CD8-positive, alpha-beta T cell (primary cell): ENCODE measurements at places on chromosomes 5 and 9.

DNA sequence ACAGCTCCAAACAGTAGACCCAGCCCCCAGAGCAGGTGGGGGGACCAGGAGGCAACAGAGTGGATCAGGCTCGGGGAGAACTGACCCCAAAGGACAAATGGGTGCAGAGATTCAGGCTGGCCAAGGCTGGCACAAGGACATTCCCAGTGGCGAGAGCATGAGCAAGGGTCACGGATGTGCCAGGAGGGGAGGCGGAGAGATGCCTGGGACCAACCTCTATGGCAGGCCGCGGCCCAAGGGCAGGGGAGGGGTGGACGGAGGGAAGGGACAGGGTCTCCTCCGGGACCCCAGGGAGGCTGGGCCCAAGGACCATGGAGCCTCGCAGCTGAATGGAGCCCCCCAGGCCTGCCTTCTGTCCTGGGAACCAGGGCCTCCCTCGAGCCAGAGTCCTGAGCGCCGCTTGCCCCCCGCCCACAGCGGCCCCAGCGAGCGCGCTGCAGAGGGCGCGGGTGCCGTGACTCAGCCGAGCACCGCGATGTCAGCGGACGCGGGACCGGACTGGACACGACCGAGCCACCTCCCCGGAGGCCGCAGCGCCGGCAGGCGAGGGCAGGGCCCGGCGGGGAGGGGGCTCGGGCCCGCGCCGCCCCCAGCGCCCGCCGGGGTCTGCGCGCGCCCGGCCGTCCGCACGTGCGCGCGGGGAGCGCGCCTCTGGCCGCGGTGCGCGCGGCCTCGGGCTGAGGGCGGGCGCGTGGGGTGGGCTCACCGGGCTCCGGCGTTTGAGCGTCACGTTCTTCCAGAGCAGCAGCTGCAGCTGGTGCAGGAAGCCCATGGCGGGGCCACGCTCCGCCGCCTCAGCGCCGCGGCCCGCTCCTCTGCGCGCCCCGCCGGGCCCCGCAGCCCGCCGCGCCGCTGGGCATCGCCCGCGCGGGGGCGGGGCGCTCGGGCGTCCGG, at the start of gene ABCA2:
Gene ABCA2, minus strand, starts transcription at position 869 of the 894 bp plus-strand sequence. Its CDS starts 97 bp downstream, at position 772.
- no peak for DNase-seq

GRCh38 chr9:4160249-4160648, 139.6 kb downstream of the GLIS3 start:
- no peak for DNase-seq

DNA sequence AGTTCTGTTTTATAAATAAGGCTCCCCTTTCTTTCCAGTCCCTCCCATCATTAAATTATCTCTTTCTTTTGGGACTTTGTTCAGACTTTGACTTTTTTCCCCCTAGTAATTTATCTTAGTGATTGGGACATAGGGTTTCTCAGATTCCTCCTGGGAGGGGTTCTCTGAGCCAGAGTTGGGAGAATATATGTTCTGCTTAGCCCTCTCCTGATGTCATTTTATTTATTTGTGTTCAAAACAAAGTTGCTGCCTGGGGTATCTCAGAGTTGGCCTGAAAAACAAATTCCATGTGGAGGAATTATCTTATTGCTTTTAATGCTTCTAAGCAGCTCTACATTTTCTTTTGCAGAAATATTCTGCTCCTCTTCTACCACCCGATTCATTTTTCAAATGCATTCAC, 211.0 kb downstream of the PCSK5 start:
- DNase-seq: no peak

GRCh38 chr9:130666393-130667119, 2.2 kb downstream of the PRDM12 start:
- no peak for DNase-seq

GRCh38 chr5:80326468-80326867, 6.7 kb downstream of the SPZ1 start:
- no peak for DNase-seq

DNA sequence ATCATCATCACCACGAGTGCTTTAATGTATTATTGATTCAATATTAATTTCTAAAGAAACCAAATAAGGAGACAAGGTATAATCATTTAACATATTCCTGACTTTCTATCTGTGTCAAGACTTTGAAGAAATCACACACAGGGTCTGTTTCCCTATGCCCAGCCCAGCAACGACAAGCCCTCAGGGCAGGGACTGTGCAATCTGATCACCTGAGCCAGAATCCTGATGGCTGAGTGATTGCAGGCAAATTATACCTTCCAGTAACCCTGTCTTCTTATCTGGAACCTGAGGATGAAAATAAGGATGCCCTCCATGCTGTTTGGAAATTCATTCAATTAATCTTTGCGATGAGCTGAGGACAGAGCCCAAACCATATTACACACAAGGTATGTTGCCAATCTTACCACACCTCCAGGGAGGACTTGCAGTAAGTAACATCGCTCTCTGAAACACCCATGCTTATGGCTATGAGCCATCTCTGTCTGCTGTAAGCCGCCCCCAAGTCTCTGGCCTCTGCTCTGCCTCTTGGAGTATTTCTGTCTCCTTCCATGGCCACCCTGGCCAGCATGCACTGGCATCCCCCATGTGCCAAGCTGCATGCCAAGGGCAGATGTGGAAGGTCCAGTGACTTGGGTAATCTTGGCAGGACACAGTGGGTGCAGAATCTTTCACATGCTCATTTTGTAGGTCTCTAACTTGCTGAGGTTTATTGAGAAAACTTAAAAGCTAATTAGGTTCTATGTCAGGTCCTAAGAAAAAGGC, 10.6 kb downstream of the TAS2R1 start:
- DNase-seq: no peak

- peak; percentile 60 for DNase-seq
Observed at GRCh38 chr5:55096861-55097260, 5.6 kb upstream of the GZMA start.

DNA sequence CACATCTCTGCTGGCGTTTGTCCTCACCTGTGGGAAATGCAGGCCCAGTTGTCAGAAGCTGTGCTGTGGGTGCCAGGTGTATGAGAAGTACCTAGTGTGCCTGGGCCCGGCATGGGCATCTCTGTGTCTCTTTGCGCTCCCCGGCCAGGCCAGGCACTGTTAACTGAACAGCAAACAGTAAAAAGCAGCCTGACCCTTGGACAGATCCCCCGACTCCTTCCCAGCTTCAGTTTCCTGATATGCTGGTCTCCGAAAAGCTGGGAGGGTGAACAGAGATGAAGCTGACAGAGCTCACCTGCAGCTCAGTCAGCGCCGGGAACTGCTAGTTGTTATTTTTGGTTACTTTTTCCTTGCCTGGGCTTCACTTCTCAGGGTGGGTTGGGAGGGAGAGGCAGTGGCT, 28.9 kb downstream of the RXRA start:
- no peak for DNase-seq

DNA sequence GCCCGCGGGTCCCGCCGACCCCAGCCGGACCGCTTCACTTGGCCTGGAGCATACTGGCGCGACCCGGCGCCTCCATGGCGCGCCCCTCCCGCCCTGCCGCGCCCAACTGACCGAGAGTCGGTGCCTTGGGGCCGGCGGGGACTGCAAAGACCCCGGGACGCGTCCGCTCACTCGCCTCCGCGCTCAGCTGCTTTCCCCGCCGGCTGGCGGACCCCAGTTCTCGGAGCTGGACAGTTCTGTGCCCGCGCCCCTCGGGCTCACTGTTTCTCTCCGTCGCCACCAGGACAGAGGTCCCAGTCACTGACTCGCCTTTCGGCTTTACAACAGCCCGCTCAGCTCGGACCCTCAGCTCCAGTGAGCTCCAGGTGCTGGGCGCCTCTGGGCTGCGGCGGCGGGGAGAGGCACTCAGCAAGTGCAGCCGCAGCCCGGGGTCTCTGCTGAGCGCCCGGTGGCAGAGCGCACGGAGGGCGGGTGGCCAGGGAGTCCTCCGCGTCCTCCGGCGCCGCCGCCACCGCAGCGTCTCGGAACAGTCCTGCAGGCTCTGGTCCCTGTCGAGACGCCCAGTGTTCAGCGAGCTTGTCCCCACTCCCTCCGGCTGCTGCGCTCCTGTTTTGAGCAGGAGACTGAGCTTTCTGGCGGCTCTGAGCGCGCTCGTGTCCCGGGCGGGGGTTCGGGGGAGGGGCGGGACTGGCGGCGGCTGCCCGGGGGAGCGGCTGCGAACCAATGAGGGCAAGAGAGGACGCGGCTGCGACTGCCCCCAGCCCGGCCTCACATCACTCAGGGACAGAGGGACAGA, at the start of gene SMIM32:
Gene SMIM32, minus strand, starts transcription at position 637 of the 796 bp plus-strand sequence. CDS start 638 bp downstream, outside the sequence.
- DNase-seq: no peak

GRCh38 chr9:4171261-4171900, 128.5 kb downstream of the GLIS3 start:
- DNase-seq: no peak

DNA sequence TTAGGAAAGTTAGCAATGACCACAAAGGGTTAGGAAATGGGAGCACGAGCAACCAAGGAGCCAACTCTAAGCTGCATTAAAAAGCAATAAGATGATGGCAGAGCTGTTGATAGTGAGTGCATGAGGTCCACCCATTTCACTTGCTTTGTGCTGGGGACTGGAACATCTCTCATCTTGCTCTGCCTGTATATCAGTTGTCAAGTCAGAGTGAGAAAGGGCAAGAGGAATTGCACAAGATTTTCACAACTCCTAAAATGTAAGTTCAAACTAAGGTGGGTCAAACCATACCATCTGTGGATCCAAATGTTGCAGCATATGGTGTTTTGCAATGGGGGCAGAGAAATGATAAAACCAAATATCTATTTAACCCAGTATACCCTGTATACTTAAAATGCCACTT, 2.8 kb upstream of the ESM1 start:
- DNase-seq: no peak

GRCh38 chr9:89690334-89690912, 85.6 kb downstream of the GADD45G start:
- DNase-seq: no peak

GRCh38 chr5:25754895-25755294, 1110.1 kb upstream of the CDH10 start:
- no peak for DNase-seq

- DNase-seq: peak; percentile 24
Observed at GRCh38 chr5:55923177-55923771, 71.5 kb downstream of the IL6ST start.

- DNase-seq: no peak
Observed at GRCh38 chr5:63240063-63240755, 661.6 kb downstream of the LRRC70 start.

GRCh38 chr9:127909839-127910273, 7.0 kb downstream of the ST6GALNAC4 start:
- no peak for DNase-seq

DNA sequence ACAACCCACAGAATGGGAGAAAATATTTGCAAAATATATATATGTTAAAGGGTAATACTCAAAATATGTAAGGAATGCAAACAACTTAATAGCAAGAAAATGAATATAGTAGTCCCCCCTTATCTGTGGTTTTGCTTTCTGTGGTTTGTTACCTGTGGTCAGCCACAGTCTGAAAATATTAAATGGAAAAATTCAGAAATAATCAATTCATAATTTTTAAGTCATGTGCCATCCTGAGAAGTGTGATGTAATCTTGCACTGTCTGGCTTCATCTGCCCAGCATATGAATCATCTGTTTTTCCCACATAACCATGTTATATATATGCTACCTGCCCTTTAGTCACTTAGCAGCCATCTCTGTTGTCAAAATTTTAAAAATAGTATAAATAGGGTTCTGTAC, 11.7 kb downstream of the CER1 start:
- DNase-seq: no peak

- DNase-seq: no peak
Observed at GRCh38 chr5:102833146-102833545, 78.0 kb downstream of the PAM start.

GRCh38 chr5:5179597-5179996, 39.5 kb downstream of the ADAMTS16 start:
- no peak for DNase-seq

DNA sequence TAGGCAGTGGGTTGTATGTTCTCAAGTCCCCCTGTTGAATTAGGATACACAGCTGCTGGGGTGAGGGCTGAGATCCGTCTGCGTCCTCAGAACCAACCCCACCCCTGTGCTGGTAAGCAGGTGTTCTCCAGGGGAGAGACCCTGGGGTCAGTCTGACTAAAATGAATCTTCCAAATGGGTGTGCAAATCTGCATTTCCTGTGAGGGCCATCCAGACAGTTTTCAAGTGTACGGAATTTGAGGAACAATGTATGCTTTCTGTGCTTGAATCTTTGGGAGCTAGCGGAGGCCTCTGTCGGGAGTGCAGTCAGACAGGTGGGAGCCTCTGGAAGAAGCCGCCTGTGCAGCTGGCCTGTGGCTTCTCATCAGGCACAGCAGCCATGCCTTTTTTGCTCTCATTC, 122.9 kb downstream of the MACROH2A1 start:
- DNase-seq: no peak

- DNase-seq: no peak
Observed at GRCh38 chr9:96080364-96080763, 204.9 kb downstream of the ERCC6L2 start.

- no peak for DNase-seq
Observed at GRCh38 chr5:174571662-174572397, 152.6 kb upstream of the MSX2 start.

GRCh38 chr5:15384176-15384575, 115.8 kb upstream of the FBXL7 start:
- DNase-seq: no peak

DNA sequence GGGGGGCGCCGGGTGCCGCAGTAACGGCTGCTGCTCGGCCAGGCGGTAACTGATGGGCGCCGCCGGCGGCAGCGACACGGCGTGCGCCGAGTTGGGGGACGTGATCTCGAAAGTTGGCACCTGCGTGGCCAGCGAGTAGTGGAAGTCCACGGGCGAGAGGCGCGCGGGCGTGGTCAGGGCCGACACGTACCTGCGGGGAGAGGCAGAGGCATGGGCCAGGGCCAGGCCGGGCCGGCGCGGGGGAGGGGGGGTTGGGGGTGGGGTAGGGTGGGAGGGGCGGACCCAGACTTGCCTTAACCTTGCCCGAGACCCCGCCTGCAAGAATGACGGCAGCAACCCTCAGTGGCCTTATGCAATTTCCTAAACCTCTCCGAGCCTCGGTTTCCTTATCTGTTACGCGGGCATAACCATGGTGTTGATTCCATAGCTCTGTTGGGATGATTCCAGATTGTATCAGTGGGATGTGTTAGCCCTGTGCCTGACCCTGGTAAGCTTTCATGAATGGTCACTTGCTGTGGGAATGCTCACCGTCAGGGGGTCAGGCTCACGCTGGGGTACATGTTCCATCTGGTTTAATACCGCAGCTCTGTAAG, 53.0 kb downstream of the PSD2 start:
- no peak for DNase-seq

GRCh38 chr5:1552521-1553255, 28.9 kb upstream of the LPCAT1 start:
- no peak for DNase-seq
